PC-9 (cell line): ENCODE measurements at places on chromosomes 7 and 10. TPM values are rescaled to one million over a fixed set of nuclear protein-coding genes. Genes with fewer than 3 reads are reported as not detected.

CRYGN gene
- 1.0 and 1.2 TPM in 2 replicates for total RNA-seq

MGMT gene
- 21.2 and 28.1 TPM in 2 replicates for total RNA-seq

PTER gene
- 20.6 and 36.1 TPM in 2 replicates for total RNA-seq

CLEC2L gene
- not detected in 2 replicates for total RNA-seq

DNA sequence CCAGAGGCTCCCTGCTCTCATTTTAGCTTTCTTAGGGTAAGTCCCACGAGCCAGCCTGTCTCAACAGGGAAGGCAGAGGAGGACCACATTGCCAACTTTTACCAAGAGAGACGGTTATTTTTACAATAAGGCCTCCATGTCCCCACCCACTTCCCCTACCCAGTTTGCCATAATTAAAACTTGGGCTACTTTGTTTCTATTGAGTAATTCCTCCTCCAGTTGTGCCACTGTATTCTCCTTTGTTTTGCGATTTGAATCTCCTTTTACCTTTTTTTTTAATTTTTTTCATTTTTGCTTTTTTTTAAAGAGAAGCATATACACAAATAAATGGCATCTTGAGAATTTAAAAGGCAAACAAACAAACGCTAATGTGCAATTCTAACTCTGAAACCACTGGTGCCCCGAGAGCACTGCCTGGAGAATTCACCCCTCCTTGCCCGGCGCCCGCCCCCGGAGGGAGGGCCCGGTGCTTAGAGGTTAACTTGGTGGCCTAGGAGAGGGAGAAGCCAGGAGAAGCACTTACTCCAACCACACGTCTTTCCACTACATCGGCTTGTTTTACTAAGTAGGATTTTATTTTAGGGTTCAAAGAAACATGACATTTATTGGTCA lies 282.3 kb downstream of the USP6NL start:
- no peak for DNase-seq
